ENCODE measurements at places on chromosomes 5 and 9.

DNA sequence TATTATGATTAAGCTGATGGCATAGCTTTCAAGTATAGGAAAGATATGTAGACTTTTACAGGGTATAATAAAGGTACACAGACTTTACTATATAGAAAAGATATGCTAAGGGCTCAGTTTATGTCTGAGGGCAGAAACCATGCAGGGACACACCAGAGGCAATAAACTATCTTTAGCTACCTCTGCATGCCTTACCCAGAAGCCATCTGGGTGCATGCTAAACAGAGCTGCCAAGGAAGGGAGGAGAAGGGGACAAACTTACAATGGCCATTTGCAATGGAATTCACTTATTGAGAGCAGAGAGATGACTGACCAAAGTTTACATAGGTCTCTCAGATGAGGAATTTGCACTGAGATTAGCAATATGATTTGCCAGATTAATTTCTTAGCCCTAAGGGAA is 143.1 kb upstream of the NR4A3 start:
- DNase-seq, result no peak

- DNase-seq, result no peak
Measured at GRCh38 chr5:81269751-81270393, 31.5 kb upstream of the ZCCHC9 start.

- no peak for DNase-seq
Measured at GRCh38 chr5:6632324-6632887, 438 bp downstream of the NSUN2 start.

- no peak for DNase-seq
Measured at GRCh38 chr9:110591526-110591925, 12.0 kb upstream of the SVEP1 start.

GRCh38 chr9:88536023-88536324 is 996 bp downstream of the NXNL2 start:
- no peak for DNase-seq

DNA sequence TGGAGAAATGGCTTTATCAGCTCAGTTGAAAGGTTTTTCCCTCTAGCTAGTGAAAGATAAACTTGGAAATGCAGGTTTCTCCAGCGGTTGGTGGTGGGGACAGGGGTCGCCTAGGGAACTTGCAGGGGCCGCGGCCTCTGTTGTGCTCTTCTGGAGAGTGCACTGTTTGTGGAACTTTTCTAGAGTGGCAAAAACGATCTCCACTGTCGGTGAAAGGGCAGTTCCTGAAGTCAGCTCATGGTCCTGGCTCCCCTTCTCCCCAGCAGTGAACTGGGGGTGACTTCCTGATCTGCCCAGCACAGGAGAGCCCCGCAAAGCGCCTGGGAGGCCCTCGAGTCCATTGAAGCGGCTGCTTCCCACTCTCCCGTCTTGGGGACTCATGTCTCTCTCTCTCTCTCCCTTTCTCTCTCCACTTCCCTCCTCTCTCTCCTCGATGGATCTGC is 3.2 kb downstream of the IRX1 start:
- DNase-seq, result no peak

- DNase-seq, result no peak
Measured at GRCh38 chr9:19551124-19551929, 142.5 kb downstream of the ACER2 start.

- no peak for DNase-seq
Measured at GRCh38 chr9:116204252-116204882, 50.8 kb downstream of the PAPPA start.

GRCh38 chr5:173532689-173533250 is 83.7 kb downstream of the BOD1 start:
- DNase-seq, result no peak

DNA sequence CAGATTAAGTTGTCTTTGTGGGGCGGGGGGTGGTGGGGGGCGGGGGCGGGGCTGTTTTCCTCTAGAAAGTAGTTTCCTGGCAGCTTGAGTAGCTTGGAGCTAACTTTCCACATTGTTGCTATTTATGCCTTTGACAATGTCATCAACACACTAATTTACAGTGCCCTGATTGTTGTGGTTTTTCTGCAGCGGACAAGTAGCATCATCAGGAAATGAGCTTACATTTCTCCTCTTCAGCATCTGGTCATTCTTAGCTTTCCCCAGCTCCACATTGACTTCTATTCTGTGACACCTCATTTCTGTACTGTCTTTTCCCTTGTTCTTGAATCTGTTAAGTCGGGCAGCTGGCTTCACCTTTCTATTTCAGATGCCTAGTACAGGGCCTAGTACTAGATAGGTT is 112.3 kb upstream of the RAD23B start:
- DNase-seq, result no peak

GRCh38 chr9:84932915-84933527 is 263.5 kb downstream of the NTRK2 start:
- no peak for DNase-seq

DNA sequence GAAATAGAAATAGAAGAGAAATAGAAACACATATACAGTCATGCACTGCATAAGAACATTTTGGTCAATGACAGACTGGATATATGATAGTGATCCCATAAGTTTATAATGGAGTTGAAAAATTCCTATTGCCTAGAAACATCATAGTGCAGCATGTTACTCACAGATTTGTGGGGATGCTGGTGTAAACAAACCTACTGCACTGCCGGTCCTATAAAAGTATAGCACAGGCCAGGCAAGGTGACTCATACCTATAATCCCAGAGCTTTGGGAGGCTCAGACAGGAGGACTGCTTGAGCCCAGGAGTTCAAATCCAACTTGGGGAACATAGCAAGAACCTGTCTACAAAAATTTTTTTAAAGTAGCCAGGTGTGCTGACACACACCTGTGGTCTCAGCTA is 240.6 kb upstream of the MAP3K1 start:
- no peak for DNase-seq

- DNase-seq, result no peak
Measured at GRCh38 chr9:89466451-89467277, 31.2 kb downstream of the SEMA4D start.

DNA sequence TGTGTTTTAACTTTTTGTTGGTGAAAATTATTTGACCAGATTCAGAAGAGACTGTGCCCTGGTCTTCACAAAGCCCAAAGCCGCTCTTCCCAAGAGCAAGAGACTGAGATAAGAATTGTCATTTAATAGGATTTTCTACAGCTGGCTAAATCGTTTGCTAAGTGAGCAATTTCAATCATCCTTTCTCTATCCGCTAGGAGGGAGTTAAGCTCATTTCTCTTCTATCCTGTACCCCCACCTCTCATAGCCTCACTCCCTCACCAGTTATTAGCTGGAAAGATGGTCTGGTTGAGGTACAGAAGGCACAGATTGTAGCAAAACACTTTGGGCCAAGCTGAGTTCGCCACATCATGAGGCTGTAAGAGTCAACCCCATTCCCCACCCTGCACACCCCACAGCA is 43.0 kb upstream of the SIL1 start:
- no peak for DNase-seq

- no peak for DNase-seq
Measured at GRCh38 chr5:179234563-179235135, 110.6 kb downstream of the ADAMTS2 start.

DNA sequence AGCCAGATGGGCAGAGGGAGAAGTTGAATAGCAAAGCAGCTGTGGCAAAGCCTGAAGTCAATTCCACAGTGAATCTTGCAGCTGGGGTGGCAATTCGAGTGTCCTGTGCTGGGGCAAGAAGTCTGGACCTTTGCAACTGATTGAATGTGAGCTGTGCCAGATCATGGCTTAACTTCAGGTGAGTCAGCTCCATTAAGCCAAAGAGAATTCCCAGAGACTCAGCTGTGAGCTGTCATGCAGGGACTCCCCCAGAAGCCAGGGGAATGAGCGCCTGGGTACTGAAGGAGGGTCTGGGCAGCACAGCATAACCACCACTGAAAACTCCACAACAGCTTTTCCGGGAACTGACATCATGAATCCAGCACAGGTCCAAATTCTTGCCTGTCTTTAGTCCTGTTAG is 153.5 kb upstream of the TRPC7 start:
- no peak for DNase-seq

DNA sequence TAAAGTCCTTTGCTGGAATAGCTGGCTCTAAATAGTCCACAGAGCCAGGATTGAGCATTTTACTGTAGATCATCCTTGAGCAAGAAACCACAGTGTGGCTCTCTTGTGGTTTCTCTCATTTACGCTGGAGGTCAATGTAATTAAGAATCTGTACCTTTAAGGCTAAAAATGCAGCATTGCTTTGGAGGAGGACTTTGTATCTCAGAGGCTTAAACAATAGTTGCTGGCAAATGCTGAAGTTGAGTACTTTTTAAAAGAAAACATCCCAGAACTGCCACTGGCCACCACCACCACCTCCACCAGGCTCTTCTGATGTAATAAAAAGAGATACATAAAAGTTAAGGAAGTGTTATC is 177.3 kb upstream of the ADAMTSL1 start:
- DNase-seq, result no peak

- DNase-seq, result no peak
Measured at GRCh38 chr5:95821110-95822021, 1.2 kb downstream of the GLRX start.

DNA sequence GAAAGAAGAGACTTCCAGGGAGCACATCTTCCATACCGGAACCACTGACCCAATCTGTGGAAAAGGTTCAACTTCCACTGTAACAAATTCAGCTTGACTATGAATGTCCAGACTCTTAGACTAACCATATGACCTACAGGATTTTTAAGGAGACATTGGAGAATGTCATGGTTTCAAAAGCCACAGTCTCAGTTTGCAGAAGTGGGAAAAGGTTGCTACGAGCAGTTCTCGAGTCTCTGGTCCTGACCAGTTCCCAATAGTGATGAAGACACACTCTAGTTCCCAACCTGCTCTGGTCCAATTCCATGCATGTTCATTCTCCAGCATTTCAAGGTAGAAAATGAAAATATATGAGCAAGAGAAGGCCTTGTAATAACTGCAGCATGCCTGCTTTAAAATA is 158.0 kb downstream of the MAPKAP1 start:
- no peak for DNase-seq

DNA sequence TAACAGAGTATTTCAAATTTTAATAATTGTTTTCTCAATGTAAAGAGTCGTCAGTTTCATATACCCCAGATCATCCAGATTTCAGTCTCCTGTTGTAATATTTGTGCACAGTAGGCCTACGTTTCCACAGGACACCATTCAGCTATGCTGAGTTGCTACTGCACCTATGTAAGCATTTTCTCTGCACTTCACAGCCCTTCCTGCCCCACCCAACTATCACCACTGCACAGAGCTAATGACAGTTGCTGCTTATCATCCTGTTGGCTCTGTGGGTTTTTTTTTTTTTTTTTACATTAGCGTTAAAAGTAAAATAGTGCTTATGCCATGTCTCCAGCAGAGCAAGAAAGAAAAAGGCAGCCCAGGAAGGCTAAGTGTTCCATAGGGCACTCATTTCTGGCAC is 5.9 kb upstream of the PRKACG start:
- DNase-seq, result no peak

DNA sequence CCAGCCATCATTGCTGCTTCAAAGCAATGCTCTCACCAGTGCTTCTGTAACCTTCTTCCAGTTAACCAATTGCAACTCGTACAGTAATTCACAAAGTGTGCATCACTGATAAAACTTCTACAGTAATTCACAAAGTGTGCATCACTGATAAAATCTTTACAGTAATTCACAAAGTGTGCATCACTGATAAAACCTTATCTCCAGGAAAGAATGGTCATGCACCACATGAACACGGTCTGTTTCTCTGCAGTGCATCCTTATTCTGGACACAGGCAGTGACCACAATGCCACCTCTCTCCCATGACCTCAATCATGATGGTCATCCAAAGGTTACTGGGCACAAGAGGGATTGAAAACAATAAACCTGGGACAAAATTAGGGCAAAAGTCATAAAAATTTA is 153.6 kb downstream of the TSSK1B start:
- no peak for DNase-seq
